ENCODE measurements at places on chromosomes 7 and 10.

GRCh38 chr7:146656988-146657387, 540.4 kb downstream of the CNTNAP2 start:
- DNase-seq = no peak

DNA sequence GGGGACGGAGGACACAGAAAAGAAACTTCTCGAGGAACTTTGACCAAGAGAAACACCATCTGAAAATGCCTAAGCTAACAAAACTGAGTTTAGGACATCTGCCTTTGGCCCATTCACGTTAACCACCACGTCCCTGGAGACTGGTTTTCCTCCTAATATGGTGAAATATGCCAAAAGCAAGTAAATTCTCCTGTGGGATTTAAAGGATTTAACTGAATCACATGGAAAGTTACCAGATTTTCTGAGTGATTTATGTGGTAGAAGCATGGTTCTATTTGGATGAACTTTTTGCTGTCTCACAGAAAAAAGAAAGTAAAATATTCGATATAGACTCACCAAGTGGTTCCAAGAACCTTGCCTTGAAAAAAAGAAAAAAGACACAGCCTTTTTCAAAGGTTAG, 30.4 kb upstream of the BMPER start:
- DNase-seq = no peak

DNA sequence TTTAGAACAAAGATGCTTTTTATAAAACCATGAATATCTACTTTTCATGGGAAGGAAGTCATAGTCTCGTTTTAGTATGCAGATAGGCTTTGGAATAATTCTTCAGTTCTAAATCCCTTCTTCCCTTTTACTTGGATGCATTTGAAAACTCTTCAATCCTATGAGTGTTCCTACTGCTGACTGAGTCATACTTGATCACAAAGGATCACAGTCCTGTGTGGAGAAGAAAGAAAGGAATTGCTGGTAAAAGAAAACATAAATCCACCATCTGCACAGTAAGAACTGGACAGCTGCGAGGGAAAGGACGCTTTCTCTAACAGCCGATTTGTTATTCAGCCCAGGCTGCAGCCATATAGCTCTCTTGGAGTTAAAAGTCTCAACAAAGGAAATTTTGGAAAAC, 209.9 kb downstream of the SEMA3E start:
- no peak for DNase-seq

DNA sequence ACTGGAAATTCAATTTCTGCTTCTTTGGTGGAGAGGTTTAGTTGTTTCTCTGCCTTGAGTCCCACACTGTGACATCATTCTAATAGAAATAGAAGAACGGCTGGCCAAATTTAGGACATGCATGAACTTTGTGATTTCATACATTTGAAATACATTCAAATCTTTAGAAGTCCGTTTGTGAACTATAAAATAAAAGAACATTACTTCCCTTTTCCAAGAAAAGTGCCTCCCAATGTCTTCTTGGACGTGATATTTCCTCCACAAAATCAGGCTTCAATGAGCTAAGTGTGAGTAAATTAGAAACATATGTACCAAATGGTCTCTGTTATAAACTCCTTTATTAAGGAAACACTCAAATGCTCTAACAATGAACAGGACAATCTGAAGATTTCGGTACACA, 314.5 kb upstream of the AKR1E2 start:
- DNase-seq = no peak

GRCh38 chr7:636396-636795, 90.1 kb upstream of the DNAAF5 start:
- peak; percentile 72 for DNase-seq

GRCh38 chr10:71210542-71210871, 1.9 kb upstream of the UNC5B start:
- DNase-seq = no peak

DNA sequence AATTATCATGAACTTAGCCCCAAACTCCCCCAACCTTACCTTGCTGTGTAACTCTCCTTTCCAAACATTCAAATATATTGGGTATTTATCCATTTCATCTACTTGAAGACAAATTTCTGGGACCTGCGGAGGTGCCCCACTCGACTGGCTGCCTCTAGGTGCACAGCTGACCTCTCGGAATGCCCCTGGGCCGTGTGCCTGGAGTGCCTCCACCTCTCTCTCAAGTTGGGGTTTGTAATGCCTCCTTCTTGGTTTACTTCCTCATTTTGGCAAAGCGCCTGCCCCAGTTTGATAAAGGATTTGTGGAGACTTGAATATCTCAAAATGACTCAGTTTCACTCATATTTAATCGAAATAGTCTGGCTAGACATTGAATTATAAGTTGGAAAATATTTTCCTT, 16.6 kb downstream of the ZNF777 start:
- DNase-seq = no peak

- DNase-seq = no peak
Observed at GRCh38 chr7:15494711-15495110, 67.1 kb downstream of the AGMO start.

- DNase-seq = no peak
Observed at GRCh38 chr10:76736392-76736791, 901.2 kb downstream of the KCNMA1 start.

DNA sequence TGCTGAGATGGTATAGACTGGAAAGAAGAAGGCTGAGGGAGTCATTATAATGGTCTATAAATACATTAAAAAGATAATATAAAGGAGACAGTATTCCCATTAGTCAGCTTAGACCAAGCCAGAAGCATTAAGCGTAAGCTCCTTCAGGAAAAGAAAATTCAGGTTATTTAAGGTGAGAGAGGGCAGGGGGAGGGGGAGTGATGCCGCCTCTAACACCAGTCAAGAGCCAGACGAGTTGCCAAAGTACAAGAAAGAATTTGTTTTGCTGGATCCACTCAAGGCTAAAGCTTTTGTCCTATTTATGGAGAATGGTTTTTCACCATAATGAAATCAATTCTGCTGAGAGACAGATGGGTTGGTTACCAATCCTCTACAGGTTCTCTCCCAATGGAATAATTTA, 99.3 kb downstream of the CFAP58 start:
- no peak for DNase-seq

DNA sequence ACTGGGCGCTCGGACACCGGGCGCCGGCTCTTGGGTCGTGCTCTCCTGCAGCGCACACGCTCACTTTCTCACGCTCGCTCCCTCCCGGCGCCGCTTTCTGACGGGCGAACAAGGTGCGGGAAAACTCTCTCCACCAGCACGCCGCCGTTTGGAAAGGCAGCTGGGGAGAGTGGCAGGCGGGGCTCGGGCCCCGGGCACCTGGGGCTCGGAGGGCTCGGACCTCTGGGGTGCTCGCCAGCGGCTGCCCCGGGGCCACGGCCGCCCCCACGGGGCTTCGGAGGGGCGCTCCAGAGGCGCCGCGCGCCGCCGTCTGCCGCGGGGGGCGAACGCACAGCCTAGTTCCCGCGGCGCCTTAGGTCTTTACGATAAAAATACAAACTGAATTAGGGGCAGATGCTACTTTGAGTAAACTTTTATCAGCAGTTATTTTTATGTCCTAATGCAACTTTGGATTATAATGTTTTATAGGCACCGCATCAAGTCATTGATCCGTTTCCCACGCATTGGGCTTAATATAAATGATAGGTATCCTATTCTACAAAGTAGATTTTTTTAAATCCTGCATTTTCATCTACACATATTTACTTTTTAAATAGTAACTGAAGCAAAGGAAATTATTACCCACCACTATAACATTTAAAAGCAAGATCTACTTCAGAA, 535 bp upstream of the EPC1 start:
- peak; percentile 35 for DNase-seq

DNA sequence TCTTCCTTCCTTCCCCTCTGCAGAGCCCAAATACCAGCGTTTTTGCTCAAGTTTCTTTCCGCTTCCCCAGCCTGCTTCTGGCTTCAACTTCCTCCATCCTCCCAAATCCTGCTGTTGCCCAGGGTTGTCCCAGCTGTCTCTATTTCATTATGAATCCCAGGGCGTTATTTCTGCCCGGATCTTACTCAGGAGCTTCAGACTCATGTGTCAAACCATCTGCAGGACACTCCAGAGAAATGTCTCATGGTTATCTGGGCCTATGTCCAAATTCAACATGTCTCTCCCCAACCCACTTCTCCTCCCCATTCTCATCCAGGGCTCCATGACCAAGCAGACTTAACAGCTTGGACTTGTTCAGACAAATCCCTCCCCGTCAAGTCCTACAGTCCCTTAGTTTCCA, 15.6 kb downstream of the ARHGAP22 start:
- no peak for DNase-seq

DNA sequence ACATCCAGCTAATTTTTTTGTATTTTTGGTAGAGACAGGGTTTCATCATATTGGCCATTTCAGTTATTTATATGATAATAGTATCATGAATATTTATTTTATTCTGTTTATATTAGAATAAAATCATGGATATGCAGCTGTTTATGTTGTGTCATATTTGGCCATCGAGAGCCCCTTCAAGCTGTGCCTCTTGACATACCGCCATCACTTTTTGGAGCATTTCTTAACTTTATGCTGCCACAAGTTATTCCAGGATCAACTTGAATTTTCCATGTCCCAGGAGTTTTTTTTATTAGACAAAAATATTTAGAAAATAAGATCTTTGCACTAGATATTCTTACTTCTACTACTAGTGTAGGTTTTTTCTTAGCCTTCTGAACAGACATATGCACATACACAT, 1067.0 kb upstream of the LRRTM3 start:
- no peak for DNase-seq

DNA sequence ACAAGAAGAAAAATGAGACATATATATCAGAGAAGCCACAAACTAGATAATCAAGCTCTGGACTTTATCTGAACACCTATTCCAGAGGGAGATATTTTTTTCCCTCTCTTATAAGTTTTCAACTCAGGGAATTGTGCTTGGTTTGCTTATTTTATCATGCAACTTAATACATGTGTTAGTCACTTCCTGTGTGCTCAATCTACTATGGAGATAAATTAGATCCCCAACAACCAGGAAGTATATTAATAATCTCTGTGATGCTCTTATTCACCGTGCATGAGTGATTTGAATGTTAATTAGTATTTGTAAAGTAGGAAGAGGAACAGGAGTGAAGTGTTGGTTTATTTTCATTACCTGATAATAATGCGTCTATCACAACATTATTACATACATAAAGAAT, 38.8 kb upstream of the ZNF365 start:
- no peak for DNase-seq

- no peak for DNase-seq
Observed at GRCh38 chr10:3564346-3565002, 220.5 kb downstream of the KLF6 start.

DNA sequence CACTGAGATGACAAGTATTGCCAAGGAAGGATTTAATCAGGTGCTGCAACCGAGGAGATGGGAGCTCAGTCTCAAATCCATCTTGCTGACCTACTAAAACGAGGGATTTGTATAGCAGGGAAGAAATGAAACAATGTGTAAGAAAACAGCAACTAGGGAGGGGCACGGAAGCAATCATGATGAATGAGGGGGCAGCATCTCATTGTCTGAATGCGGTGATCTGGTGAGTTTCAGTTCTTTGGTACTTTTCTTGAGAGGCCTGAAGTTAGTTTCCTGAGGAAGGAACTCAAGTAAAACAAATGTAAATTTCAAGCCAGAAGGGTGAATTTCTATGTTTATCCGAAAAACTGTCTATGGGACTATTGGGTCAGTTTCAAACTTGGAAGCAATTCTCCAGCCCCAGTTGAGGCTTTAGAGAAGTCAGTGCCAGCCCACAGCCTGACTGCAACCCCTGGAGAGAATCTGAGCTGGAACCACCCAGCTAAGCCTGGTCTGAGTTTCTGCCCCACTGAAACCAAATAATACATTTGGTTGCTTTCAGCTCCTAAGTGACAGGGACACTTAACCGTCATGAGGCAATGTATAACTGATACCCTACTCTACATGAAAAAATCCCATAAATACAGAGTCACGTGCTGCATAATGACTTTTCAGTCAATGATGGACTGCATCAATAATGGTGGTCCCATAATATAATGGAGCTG, 45.8 kb upstream of the TNS3 start:
- no peak for DNase-seq

- DNase-seq = no peak
Observed at GRCh38 chr10:24208661-24209431, at the start of gene KIAA1217. Gene KIAA1217 (plus strand): TSS chr10:24209138. CDS start chr10:24209194, 56 bp downstream.

GRCh38 chr10:11721806-11722205, 20.4 kb upstream of the ECHDC3 start:
- DNase-seq = no peak

DNA sequence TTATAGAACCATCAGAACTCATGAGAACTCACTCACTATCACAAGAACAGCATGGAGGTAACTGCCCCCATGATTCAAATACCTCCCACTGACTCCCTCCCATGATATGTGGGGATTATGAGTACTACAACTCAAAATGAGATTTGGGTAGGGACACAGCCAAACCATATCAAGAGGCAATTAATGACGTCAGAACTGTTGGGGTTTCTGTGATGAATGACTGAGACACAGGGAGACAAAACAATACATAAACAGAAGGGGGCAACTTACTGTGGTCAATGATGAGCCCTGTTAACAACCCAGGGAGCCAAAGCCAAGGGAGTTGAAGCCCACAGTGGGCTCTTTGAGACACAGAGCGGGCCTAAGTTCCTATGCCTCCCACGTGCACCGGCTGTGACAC, 171.3 kb upstream of the GHITM start:
- no peak for DNase-seq

DNA sequence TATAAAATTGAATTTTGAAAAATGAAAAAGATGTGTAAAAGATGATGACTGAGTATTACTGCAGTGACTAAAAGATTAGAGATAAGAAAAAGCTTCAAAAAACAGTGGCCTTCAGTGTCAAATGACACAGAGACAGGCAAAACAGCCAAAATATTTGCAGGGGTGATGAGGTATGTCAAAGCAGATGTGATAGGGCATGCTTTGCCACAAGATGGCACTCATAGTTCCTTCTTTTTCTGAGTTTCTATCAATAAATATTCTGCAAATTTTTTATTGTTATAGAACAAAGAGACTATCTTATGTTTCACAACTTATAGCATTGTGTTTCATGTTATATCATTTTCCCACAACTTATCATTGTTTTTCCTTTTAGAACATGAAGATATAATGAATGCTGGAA, 344.1 kb upstream of the HPS1 start:
- no peak for DNase-seq

- no peak for DNase-seq
Observed at GRCh38 chr7:2172311-2173188, 60.2 kb downstream of the MAD1L1 start.

DNA sequence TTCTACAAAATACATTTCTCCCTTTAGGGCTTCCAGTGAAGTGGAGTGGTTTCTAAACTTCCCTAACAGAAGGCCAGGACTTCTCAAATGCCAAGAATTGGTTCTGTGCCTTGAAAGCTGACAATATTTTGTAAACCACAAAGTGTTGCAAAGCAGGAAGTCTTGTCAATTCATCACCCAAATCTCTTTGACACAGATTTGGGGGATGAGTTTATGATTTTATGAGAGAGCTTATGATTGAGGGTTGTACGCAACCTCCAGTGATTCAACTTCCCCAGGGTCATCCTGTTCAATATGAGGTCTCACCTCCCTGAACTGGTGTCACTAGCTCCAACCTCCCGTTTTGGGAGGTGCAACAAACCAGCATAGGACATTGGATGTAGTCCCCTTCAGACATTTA, 83.7 kb downstream of the PRLHR start:
- DNase-seq = no peak

- DNase-seq = no peak
Observed at GRCh38 chr10:98080494-98080893, 50.1 kb upstream of the CRTAC1 start.

- DNase-seq = no peak
Observed at GRCh38 chr10:80094231-80094630, 15.8 kb downstream of the TMEM254 start.

Data from naive thymus-derived CD8-positive, alpha-beta T cell (primary cell).